ENCODE measurements at places on chromosomes 4 and X. TPM values are rescaled to one million over a fixed set of nuclear protein-coding genes. Genes with fewer than 3 reads are reported as not detected.

The SMARCA5 gene
- total RNA-seq, result 35.5 TPM

The TRMT2B gene
- total RNA-seq, result 10.9 TPM

The SHISA3 gene
- 0.68 TPM for total RNA-seq

The MAGEC3 gene
- not detected for total RNA-seq

The ARL9 gene
- total RNA-seq, result not detected

The PCDH11X gene
- 0.19 TPM for total RNA-seq

The SHOX gene
- total RNA-seq, result 0.17 TPM

The NKAP gene
- 5.5 TPM for total RNA-seq

The ACOX3 gene
- 21.1 TPM for total RNA-seq

The PSMD10 gene
- total RNA-seq, result 46.0 TPM

The SLC34A2 gene
- total RNA-seq, result not detected

The SLC49A3 gene
- 13.4 TPM for total RNA-seq

The GLRB gene
- total RNA-seq, result 7.7 TPM
